HTR-8/SVneo (cell line): ENCODE measurements at places on chromosomes 11 and 22.

- no peak for DNase-seq
These were observed 107.7 kb downstream of the GRAMD1B start for GRCh38 chr11:123537726-123538125.

DNA sequence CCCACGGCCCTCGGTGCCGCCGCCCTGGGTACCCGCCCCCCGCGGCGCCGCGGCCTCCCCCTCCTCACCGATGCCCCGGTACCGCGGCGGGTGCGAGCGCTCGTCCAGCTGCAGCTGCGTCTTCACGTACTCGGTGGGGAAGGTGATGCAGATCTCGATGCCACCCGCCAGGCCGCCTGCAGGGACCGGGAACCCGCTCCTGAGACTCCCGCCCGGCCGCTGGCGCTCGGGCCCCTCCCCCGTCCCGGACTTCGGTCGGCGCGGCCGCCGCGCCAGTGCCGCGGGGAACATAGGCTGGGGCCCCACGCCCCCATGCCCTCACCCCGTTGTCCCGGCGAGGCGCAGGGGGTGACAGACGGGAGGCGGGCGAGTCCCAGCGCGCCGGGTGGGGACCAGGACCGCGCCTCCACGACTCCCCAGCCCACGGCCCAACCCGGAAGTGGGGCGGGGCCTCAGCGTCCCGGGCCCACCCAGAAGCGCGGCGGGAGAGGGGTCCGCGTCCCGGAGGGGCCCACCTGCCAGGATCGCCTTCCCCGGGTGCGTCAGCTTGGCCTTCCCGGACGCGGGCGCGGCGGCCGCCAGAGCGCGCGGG is 375 bp downstream of the SLC25A1 start:
- DNase-seq, result no peak

DNA sequence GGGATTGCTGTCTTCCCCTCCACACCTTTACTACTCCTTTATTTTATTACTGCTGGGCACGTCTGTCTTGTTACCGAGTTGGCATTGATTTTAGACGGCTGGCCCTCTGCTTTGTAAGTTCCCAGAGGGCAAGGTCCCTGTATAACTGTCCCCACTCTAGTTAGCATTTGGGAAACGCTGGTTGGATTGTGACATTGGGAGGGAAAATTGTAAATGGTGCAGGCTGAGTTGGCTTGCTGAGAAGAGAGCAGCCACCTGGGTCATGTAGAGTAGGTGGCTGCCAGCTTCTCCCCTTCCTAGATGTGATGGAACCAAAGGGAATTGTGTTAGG is 1.7 kb downstream of the TAB1 start:
- no peak for DNase-seq

DNA sequence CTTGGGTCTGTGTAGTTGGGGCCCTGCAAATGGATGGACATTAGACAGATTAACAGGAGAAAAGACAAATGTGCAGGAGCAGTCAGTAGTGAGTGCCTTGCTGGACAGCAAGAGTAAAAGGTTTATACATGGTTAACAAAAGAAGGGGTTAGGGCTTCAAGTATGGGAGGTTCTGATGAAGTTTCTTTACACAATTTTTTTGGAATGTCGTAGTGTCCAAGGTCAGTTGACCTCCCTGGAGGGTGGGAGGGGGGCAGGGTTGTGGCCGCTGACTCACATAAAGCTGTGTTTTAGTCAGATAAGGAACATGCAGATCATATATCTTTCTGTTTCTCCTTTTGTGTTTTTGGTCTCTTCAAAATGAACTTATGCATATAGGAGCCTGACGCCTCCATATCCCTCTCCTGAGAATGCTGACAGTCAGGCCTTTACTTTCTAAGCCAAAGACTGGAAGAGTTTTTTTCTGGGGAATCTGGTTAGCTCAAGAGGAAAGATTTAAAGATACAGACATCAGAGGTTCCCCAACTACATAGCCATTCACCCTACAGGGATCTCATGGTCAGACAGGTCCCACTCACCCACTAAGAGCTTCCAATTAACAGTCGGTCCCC is 134.3 kb downstream of the NECTIN1 start:
- DNase-seq, result peak; percentile 60

- DNase-seq, result no peak
These were observed 32.6 kb downstream of the TOM1 start for GRCh38 chr22:35332278-35332677.

GRCh38 chr11:27296497-27296896 is 66.5 kb downstream of the CCDC34 start:
- DNase-seq, result peak; percentile 46
